ENCODE measurements at places on chromosomes 11 and 22.

GRCh38 chr11:4484310-4484709, 1.9 kb downstream of the OR52K1 start:
- no peak for DNase-seq

- peak; percentile 67 for DNase-seq
Observed at GRCh38 chr11:61362542-61362875, 335 bp downstream of the TMEM138 start.

DNA sequence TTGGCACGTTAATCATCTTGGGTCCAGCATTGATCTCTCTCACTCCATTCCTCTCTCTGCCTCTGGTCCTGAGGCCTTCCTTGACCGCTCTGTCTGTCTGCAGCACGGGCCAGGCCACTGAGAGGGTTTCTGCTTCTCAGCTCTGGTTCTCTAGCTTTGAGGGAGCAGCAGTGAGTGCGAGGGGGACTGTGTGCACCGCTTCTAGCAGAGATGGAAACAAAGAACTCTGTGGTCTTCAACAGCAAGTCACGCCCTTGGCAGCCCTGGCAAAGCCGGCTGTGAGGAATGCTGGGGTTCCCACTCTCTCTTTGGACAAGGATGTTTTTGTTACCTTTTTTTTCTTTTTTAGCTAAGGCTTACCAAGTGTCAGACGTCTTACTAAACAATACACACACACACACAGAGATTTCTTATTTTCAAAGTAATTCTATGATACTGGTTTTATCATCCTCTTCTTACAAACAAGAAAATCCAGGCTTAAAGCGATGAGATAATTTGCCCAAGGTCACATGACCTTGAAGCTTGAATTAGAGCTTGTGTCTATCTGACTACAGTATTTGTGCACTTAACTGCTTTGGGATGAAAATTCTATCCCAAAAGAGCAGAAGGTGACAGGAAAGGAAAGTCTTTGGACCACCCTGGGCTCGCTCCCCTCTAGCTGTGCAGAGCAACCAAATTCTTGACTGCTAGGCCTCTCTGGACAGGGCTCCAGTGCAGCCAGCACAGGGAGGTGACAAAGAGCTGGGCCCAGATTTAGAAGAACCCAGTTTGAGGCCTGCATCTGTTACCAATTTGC, 293.2 kb downstream of the NTM start:
- DNase-seq: no peak

- DNase-seq: no peak
Observed at GRCh38 chr22:38867471-38868285, 4.3 kb downstream of the CBX6 start.

- no peak for DNase-seq
Observed at GRCh38 chr11:18203723-18204122, 31.1 kb downstream of the MRGPRX4 start.

- DNase-seq: peak; percentile 12
Observed at GRCh38 chr11:69864686-69865661, 45.8 kb upstream of the FGF3 start.

DNA sequence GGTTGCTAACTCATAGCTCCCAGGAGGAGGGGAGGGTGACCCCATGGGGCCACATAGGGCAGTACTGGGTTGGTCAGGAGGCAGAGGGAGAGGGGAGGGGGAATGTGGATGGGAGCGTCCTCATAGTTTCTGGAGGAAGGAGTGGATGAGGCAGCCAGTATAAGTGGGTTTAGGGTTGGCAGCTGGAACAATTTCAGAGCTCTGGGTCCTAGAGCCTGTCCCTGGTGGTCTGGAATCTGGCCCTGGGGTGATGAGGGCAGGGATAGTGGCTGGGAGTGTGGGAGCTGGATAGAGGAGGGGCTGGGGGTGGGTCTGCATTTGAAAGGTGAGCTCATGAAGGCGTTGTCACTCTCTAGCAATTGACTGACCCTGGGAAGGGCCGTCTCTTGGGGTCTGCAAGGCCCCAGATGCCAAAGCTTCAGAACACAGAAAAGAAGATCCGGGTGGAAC, 5.3 kb upstream of the MRGPRG start:
- DNase-seq: no peak

- no peak for DNase-seq
Observed at GRCh38 chr11:85109141-85109540, 518.0 kb downstream of the DLG2 start.
